Calu3 (cell line): ENCODE measurements at places on chromosomes 7 and 10.

DNA sequence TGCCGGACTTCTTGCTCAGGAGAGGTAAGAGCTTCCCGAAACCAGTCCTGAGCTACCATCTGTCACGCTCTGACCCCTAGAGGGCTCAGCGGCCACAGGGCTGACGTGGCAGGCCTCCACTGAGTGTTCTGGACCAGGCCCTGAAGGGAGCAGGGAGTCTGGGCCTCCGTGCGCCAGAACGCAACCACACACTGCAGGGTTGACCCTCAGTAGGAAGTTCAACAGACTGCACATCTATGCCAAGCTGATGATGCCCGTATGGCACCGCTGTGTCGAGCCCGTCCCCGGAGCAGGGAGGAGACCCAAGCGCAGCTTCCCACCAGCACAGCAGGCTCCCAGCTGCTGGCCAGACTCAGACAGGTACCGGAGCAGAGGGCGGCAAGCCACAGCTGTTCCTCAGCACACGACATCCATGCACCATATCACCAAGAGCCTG, 39.2 kb downstream of the CAMK2B start:
- no peak for DNase-seq

DNA sequence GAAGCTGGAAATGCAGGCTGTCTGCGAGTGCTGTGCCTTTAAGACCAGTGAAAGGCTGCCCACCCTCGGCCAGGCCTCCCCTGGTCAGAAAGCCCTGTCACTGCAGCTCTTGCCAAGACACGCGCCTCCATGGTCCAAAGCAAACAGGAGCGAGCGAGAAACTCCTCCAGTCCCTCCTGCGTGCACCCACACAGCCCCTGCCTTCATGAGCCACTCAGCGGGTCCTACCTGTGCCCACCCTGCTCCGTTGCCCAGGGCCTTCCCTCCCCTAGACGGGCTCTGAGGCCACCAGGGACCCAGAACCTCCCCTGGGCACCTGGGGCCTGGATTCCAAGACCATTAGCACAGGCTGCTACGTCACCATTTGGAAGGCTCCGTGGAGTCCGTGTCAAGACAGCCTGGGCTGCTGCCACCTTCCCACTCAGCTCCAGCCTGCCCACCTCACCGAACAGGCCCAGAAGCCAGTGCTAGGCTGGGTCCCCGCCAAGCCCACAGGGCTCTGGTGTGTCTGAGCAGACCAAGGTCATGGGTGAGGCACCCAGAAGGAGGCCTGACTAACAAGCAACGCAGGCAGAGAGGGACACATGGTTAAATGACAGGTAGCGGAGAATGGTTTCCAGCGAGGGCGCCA, 144.5 kb downstream of the NEURL1 start:
- DNase-seq, result no peak

GRCh38 chr10:74008212-74008731, 10.4 kb downstream of the VCL start:
- no peak for DNase-seq

GRCh38 chr10:23172429-23173213, 19.5 kb upstream of the PTF1A start:
- no peak for DNase-seq

- DNase-seq, result no peak
Measured at GRCh38 chr7:45192621-45193041, 35.0 kb downstream of the RAMP3 start.

DNA sequence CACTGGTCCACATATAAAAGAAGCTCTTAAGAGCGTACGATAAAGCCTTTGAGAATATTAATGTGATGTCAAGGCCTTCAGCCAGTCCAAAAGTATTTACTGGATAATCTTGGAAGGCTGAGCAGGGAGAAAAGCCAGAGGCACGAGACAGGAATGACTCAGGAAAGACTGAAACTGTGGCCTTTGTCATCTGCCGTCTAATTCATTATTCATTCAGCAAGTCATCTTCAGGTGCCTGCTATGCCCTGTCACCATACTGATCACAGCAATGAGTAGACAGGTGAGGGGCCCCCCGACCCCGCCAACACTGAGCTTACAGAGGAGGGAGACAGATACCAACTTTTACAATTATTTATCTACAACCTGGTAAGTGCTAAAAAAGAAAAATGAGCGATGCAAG, 78.9 kb downstream of the VOPP1 start:
- no peak for DNase-seq

DNA sequence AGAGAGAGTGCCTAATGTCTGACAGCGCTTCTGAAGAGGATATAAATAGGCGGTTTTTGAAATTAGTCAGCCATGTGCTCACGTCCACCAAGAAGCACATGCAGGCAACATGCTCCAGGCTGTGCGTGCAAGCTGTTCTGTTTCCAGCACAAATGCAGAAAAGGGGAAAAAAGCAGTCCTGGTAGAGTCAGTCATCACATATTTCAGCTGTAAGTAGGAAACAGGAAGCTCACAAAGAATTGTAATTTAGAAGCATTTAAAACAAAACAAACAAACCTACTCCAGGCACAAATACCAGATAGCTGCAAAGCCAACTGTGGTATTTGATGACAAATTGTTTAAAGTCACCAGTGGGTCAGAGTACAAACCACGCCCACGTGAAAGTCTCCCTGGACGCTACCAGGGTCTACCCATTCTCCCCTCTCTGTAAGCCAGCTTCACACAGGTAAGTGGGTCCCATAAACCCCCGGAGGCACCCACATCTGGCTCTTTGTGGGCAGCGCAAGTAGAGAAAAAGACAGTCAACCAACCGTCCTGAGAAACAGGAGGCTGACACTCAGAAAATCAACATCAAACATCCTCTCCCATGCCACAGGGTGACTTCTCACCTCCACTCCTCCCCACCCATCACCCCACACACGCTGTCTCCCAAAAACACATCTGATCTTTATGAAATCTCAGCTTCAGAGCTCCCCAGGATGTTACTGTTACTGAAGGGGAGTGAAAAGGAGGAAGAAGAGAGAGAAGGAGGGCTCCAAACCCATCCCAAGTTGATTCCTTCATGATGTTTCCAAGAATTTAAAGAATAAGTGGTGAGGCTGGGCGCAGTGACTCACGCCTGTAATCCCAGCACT, 186.4 kb downstream of the FAM107B start:
- peak; percentile 50 for DNase-seq

GRCh38 chr10:43257347-43258210, 9.3 kb downstream of the RASGEF1A start:
- no peak for DNase-seq

DNA sequence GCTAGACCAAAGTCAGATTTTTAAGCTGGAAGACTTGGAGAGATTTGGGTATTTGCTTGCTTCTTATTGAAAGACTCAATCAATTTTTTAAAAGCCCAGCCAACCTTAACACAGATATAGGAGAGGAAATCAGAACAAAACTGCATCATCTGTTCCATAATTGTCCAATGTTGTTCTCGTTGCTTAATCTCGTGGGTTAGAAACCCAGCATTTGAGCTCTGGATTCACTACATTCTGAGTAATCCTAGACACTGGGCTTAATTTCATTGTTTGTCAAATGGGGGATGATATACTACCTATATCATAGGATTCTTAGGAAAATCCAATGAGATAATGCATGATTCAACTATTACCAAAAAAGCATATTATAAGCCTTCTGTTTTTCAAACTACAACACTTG, 48.9 kb downstream of the CALD1 start:
- no peak for DNase-seq

DNA sequence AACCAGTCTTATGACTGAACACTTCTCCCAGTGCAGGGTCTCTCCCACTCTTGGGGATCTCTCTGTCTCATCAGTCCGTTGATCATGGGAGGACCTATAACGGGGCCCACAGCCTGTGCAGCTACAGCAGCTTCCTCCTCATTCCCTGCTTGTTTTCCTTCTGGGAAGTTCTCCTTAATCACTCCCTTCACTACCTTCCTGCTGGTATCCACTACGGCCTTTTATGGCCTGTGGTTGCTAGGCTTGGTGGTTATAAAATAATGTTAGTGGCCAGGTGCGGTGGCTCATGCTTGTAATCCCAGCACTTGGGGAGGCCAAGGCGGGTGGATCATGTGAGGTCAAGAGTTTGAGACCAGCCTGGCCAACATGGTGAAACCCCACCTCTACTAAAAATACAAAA, 3.5 kb upstream of the ZNF282 start:
- DNase-seq, result no peak

GRCh38 chr7:155280446-155281397, 17.0 kb upstream of the INSIG1 start:
- DNase-seq, result no peak

GRCh38 chr10:3445648-3446047, 273.1 kb upstream of the PITRM1 start:
- no peak for DNase-seq

- DNase-seq, result no peak
Measured at GRCh38 chr10:17779784-17780183, 27.8 kb downstream of the TMEM236 start.

DNA sequence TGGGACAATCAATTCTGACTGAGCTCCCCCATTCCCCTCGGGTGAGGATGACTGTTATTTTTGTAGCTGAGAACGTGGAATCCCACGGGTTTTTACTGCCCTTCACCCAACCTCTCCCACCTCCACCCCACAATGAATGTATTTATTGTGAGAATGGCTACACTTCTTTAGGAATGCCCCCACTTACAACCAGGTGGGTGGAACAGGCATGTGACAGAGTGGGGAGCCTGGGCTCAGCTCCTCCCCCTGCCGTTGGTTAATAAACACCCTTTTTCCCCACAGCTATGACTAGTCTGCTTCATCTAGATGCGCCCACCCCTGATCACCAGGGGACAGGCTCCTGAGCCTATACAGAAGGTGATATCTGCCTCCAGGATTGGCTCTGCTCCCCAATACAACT, 2.0 kb downstream of the MRPL43 start:
- DNase-seq, result no peak

GRCh38 chr7:35485436-35485835, 209.5 kb downstream of the HERPUD2 start:
- DNase-seq, result no peak

- no peak for DNase-seq
Measured at GRCh38 chr10:128140425-128140824, 14.2 kb upstream of the MKI67 start.

- DNase-seq, result peak; percentile 86
Measured at GRCh38 chr7:41696323-41696916, 6.5 kb downstream of the INHBA start.
